Melanocyte of skin (primary cell): ENCODE measurements at places on chromosomes 3 and 15. TPM values are rescaled to one million over a fixed set of nuclear protein-coding genes. Genes with fewer than 3 reads are reported as not detected.

Gene TPRG1
- 0.73 TPM in 1 of 2 replicates, not detected in the other for total RNA-seq

Gene CPN2
- not detected in 2 replicates for total RNA-seq

Gene RFX7
- 7.3 and 8.9 TPM in 2 replicates for total RNA-seq

Gene GOLGA8S
- not detected in 2 replicates for total RNA-seq

Gene CCDC33
- not detected in 2 replicates for total RNA-seq

Gene KY
- total RNA-seq: 0.15 TPM in 1 of 2 replicates, not detected in the other
